ENCODE measurements at places on chromosomes 4 and X.

DNA sequence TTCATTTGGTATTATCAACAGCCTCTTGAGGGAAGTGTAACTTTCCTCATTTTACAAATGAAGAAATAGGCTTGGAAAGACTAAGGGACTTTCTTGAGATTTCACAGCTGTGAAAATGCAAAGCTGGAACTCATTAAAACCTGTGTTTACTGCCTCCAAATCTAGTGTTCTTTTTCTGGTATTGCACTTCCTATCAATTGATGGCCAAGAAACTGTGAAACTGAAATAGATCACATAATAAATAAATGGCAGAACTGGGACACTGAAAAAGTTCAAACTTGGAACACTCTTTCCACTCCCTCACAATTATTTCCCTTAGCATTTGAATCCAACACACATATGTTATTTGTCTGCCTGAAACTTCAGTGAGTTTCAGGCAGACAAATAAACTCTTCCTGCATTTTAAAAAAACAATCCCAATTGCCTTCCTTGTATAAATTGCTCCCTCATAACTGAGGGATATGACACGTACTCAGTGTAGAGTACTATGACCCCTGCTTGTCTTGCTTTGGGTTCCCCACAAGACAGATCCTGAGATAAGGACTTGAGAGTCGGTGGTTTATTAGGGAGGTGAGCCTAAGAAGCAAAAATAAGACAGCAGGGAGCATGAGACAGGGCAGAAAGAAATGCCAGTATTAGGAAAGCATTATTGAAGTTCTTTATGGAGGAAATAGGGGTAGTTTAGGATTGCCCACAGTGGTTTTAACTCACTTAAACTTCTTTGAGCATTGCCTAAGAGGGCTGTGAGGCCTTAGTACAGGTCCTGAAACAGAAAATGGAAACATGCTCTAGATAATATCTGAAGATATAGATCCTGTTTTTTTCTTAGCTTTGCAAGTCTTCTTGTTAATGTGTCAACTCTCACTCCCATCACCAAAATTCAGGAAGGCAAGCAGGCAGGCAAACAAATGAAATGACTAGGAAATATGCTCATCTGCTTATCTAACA lies 33.9 kb downstream of the RTL3 start:
- no peak for DNase-seq

DNA sequence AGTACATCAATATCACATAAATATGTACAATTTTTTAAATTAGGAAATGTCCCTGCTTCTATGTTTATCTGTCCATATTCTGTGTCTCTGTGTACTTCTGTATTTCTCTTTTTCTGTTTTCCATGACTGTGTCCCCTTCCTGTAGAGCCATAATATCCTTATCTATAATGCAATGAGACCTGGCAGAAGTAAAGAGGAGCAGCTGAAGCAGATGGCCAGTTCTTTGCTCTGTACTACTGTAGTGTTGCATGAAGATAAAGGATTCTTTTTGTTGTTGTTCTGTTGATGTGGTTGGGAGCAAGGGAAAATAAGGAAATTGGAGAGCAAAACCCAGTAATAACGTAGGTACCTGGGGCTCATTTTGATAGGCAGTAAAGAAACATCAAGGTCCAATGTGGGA lies 301.7 kb downstream of the ADGRL3 start:
- no peak for DNase-seq

DNA sequence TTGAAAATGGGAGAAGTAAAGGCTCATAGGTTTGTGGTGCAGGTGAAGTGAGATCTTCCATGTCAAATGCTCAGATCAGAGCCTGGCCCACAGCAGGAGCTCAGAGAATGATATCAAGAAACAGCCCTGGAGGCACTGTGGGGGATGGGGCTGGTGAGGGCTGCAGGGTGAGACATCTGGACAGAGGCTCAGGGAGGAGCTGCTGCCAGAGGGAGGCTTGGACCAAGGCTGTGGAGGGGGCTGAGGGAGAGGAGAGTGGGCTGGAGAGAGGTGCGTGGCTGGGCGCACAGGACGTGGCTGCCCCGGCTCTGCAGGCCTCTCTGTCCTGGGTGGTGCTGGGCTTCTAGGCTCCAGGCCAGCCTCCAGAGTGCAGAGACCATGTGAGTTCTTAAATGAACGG lies 5.6 kb downstream of the SORCS2 start:
- no peak for DNase-seq

DNA sequence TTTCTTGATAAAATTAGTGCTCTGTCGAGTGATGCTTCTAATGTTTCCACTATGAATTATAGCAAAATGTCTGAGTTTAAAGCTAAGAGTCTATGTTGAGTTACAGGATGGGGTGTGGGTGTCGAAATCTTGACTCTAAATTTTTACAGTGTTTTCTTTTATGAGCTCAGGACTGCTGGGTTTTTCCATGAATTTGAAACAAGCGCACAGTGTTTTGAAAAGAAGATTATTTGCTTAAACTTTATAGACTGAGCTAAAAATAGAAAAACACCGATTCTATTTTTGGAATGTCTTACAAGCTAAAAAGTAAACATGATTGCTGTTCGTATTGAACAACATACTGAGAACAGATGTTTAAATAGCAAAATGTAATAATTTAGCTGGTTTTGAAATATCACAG lies 7.5 kb downstream of the PTTG2 start:
- DNase-seq = no peak

DNA sequence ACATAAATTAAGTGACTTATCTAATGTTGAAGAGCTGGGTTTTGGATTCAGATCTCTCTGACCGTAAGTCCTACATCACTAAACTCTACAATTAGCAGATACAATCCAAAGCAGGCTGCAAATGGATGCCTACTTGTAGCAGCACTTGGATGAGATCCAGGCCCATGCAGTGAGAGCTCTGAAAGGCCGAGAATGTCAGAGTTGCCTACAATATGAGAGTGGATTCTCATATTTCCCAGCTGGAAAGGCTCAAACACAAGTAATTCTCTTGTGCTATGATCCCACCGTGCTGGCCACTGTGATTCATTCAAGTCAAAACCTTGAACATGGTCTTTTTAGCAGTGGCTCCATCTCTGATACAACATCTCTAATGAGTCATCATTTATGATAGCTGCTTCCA lies 125.4 kb upstream of the CHRDL1 start:
- DNase-seq = no peak

GRCh38 chr4:149955780-149956390 lies 122.4 kb upstream of the DCLK2 start:
- no peak for DNase-seq

- no peak for DNase-seq
Measured at GRCh38 chr4:6109842-6110560, 90.3 kb downstream of the JAKMIP1 start.

- no peak for DNase-seq
Measured at GRCh38 chr4:156915221-156915620, 56.4 kb downstream of the PDGFC start.

- peak; percentile 20 for DNase-seq
Measured at GRCh38 chr4:26321373-26322221, 783 bp downstream of the RBPJ start.

DNA sequence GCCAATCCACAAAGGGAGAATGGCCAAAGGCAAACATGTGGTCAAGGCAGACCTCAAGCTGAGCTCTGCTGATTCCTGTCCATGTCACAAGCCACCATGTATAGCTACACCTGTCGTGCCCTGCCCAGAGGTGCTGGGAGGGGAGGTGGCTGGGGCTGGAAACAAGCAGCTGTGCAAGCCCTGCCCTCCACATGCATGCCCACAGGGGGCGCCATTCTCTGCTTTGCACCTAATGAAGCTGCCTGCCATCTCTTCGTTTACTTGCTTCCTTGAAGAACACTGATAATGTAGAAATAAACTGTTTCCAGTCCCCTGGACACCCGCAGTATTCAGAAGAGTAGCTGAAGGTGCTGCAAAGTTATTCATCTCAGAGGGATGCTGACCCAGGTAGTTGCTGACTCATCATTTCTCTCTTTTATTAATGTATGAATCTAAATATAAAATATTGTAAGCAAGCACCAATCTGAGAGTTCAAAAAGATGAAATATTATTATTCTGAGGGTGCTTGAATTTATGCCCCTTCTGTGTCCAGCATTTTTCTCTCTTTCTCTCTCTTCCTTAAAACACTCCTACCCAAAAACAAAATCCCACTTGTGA lies 278.6 kb downstream of the ADGRA3 start:
- peak; percentile 17 for DNase-seq

GRCh38 chr4:14883166-14883565 lies 119.1 kb upstream of the CPEB2 start:
- DNase-seq = no peak

DNA sequence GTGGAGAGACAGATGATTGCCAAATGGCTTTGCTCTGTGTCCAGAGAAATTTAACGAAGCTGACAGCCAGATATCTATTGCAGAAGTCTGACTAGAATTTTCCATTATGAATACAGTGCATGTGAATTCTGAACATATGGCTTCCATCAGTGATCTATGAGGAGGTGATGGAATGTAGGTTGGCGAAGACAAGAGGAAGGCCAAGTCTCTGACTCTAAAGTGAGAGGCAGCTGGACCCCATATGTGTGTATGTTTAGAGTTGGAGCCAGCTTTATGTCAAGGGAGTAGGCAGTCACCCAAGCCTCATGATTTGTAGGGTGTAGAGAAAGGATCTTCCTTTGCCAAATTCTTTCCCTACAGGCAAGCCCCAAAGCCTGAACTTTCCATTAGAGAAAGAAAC lies 76.2 kb upstream of the TEX13D start:
- DNase-seq = no peak

DNA sequence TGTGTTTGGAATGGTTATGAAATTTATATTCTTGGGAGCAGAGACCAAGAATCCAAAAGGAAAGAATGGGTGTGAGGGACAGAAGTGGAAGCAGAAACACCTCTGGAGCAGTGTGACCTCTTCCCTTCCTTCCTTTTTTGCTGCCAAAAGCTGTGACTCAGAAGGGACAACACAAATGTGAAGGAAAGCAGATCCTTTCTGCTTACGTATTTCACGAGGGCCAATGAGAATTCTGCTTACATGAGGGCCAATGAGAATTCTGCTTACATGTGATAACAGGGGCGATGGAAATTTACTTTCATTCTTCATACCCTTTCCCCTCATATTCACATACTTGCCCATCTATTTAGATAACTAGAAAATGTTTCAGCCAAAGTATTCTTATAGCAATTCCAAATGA lies 404.6 kb downstream of the PRDM5 start:
- DNase-seq = no peak

DNA sequence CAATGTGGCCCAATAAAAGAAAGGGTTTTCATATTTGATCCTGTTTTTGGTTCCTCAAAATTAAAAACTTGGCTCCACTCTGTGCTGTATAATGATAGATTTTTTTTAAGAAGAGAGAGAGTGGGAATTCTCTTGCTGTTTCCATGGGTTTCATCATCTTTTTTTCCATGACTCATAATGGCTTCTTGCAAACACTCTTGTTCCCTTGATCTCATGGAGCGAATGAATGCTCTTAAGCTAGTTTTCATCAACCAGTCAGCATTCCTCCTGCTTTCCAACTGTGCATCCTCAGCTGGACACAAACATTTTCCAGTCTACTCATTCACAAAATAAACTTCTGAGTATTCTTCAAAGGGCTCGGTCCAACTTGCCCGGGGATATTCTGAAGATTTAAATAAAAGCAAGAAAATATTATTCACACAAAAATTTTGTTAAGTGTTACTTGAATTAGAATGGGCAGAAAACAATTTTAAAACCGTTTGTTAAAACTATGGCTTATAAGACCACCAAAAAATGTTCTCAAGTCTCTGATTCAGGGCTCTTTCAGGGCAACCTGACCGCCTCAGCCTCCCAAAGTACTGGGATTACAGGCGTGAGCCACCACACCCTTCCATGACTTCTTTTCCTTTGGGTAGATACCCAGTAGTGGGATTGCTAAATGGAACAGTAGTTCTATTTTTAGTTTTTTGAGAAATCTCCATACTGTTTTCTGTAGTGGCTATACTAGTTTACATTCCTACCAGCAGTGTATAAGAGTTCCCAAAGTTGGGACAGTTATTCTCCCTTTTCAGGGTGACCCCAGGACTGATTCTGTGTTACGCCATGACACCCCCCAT lies 64.7 kb downstream of the TMEM156 start:
- DNase-seq = no peak

- no peak for DNase-seq
Measured at GRCh38 chr4:157057218-157057617, 18.7 kb upstream of the GLRB start.

GRCh38 chrX:2423282-2423681 lies 77.5 kb downstream of the DHRSX start:
- DNase-seq = no peak

All from T-helper 1 cell (primary cell).